ENCODE measurements at places on chromosomes 7 and 10. TPM values are rescaled to one million over a fixed set of nuclear protein-coding genes. Genes with fewer than 3 reads are reported as not detected.

The HABP2 gene
- total RNA-seq = 0.27 TPM

The FAM221A gene
- total RNA-seq = 11.6 TPM

The ADIRF gene
- not detected for total RNA-seq

The ERVW-1 gene
- under 0.01 TPM for total RNA-seq

The CDC14C gene
- total RNA-seq = not detected

The PDCD4 gene
- 53.9 TPM for total RNA-seq

The EBF3 gene
- total RNA-seq = not detected

The AKR1C8 gene
- total RNA-seq = under 0.01 TPM

The PLCE1 gene
- total RNA-seq = under 0.01 TPM

The PON1 gene
- total RNA-seq = 0.27 TPM

The PLA2G12B gene
- not detected for total RNA-seq

The MLXIPL gene
- total RNA-seq = not detected

The CALCR gene
- total RNA-seq = not detected

The SYNPO2L gene
- total RNA-seq = not detected

The ABCC2 gene
- 0.27 TPM for total RNA-seq

The ANKRD2 gene
- not detected for total RNA-seq

The BTBD16 gene
- not detected for total RNA-seq

The SPDYE18 gene
- 0.54 TPM for total RNA-seq

The PAX4 gene
- total RNA-seq = not detected

The SLC39A12 gene
- not detected for total RNA-seq

The NOS3 gene
- total RNA-seq = 0.27 TPM

The DRGX gene
- total RNA-seq = not detected

The DUSP5 gene
- total RNA-seq = 5.7 TPM

The TMEM254 gene
- 16.7 TPM for total RNA-seq

The CRYGN gene
- not detected for total RNA-seq

The FEZF1 gene
- not detected for total RNA-seq

The DNAJC12 gene
- 1.9 TPM for total RNA-seq

The MRLN gene
- total RNA-seq = not detected

The ADAP1 gene
- 16.2 TPM for total RNA-seq

The PPP1R17 gene
- total RNA-seq = under 0.01 TPM

The KCND2 gene
- total RNA-seq = under 0.01 TPM

The DENND2A gene
- not detected for total RNA-seq

The MYL7 gene
- not detected for total RNA-seq

The PNPLA8 gene
- total RNA-seq = 9.7 TPM

The HMX3 gene
- total RNA-seq = not detected

The GSAP gene
- total RNA-seq = 17.2 TPM

The SEMA3C gene
- total RNA-seq = 14.3 TPM

The ASB13 gene
- total RNA-seq = 38.5 TPM

The TMEM140 gene
- total RNA-seq = 38.0 TPM

The CAMK1D gene
- 25.6 TPM for total RNA-seq

The MXI1 gene
- 10.8 TPM for total RNA-seq

The HYAL4 gene
- not detected for total RNA-seq

The EPO gene
- total RNA-seq = not detected

The PMS2 gene
- 10.2 TPM for total RNA-seq

The HOXA10 gene
- total RNA-seq = 19.4 TPM

The SCIN gene
- total RNA-seq = under 0.01 TPM

The SVOPL gene
- 3.8 TPM for total RNA-seq

The AKR1C2 gene
- total RNA-seq = 1.3 TPM

The FGF8 gene
- not detected for total RNA-seq

Measured in hematopoietic multipotent progenitor cell (in vitro differentiated cells).